Activated gamma-delta T cell treated with anti-CD3 and anti-CD28 coated beads, Interleukin-2, amount 50 U/mL, for 16 hours (primary cell): ENCODE measurements at places on chromosomes 4 and X.
A peak's percentile ranks its signal among the peaks of the same experiment; 100 is the strongest.

DNA sequence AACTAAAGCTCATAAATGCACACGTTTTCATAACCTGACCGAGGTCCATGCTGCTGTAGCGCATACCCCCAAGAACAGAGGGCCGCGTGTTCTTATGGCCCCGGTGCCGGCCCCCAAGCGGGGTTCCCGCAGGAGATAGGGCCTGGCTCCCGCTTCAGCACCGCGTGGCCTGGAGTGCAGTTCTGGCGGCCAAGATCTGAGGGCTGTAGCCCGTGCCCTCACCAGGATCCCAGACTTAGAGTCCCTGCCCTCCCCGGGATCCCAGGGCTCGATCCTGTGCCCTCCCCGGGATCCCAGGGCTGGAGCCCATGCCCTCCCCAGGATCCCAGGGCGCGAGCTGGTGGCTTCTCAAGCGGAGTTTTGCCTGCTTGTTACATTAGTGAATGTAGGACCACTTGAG lies 1.0 kb upstream of the GRPEL1 start:
- no peak for DNase-seq

DNA sequence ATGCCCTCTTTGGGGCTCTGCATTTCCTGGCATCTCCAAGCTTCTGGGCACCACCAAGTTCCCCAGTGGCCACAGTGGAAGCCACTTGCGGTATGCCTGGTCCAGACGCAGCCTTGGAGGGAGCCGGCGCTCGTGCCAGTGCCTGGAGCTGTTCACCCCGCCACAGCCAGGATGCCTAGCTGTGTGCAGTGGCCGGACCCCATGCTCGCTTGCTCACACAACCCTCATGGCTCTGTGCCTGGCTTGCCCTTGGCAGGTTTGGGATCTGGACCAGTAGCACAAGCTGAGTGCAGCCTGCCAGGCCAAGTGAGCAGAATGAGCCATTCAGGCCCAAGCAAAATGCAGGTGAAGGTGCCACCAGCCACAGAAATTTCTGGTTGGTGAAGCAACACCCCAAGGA lies 283.5 kb downstream of the EVC2 start:
- no peak for DNase-seq

DNA sequence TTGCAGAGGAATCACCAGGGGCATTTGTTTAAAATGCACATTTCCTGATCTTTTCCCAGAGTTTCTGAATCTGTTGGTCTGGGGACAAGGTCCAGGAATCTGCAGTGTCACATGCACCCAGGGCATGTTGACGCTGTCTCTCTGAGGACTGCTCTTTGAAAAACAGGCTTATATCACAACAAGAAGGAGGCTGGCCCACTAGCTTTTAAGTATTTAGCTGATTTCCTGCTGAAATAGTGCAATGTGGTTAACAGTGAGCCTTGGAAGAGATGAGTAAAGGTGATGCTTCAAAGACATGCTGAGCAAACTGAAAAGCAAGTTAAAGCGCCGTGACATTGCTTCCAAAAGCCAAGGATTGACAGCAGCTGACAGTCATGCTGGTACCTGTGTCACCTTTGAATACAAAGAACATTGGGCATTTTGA lies 18.6 kb upstream of the SEPSECS start:
- DNase-seq, result no peak

GRCh38 chr4:15774020-15774420 lies 4.1 kb upstream of the CD38 start:
- DNase-seq, result no peak

- DNase-seq, result no peak
Measured at GRCh38 chr4:185464887-185465286, 6.6 kb downstream of the CCDC110 start.

DNA sequence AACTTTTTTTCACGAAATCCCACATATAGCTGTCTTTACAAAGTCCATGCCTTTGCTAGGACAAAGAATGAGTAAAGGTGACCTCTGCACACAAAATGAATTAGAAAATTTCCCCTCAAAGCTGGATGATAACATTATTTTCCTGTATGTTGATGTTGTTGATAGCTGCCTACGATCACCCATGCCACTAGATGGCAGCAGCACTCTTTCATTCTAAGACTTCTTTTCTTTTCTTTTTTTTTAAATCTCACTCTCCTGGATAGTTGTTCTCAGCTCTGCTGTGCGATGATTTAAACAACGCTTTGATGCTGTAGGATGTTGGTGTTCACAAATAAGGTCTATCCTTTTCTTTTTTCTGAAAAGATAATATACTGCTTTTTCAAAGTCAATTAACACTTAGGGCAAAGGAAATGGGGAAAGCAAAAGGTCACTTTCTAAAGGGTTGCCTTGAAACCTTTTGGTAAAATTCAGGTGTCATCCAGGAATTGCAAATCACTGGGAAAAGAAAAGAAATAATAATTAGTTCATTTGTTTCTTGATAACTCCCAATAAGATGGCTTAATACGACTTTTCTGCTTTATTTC lies 266.8 kb downstream of the C4orf33 start:
- DNase-seq, result peak; percentile 2

DNA sequence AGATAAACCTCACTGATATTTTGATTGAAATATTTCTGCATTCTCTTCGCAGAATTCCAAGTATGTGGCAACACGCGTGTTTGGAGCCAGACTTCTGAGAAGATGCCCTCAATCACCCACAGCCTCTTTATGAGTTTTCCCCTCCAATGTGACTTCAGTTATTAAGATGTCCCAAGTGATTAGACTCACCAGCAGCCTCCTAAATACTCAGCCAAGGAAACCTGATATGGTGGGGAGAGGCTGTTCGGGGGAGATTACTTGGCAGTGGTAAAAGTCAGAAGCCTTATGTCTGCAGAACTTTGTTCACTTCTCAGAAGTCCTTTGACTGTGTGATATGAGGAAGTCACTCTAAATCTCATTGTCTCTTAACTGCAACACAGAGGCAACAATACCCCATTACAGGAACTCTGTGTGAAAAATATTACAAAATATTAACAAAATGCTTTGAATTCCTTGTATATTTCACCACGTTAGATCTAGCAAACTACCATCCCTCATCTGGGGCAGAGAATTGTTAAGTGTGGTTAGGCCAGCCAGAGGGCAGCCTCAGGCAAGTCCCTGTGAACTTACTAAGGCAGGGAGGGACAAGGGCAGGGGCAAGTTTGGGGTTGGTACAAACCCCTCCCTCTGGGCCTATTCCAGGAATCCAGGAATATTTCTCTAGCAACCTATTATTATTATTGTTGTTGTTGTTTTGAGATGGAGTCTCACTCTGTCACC lies 151.4 kb upstream of the USP9X start:
- no peak for DNase-seq

- no peak for DNase-seq
Measured at GRCh38 chr4:14157262-14157661, 529.7 kb upstream of the BOD1L1 start.

DNA sequence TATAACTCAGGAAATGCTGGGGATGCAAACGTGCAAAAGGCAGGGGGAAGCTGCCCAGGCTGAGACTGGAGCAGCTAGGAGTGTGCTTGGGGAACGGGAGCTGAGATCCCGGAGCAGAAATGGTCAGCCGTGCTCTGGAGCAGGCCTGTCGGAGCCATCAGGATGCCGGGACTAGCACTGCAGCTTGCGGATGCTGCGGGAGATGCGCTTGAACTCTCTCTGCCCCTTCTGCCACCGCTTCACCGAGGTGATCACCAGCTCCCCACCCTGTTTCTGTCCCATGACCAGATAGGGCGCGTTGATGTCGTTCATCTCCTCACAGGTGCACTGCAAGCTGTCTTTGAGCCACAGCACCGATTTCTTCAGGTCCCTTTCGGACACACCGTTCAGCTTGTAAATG lies 7.6 kb downstream of the SFRP2 start:
- no peak for DNase-seq

DNA sequence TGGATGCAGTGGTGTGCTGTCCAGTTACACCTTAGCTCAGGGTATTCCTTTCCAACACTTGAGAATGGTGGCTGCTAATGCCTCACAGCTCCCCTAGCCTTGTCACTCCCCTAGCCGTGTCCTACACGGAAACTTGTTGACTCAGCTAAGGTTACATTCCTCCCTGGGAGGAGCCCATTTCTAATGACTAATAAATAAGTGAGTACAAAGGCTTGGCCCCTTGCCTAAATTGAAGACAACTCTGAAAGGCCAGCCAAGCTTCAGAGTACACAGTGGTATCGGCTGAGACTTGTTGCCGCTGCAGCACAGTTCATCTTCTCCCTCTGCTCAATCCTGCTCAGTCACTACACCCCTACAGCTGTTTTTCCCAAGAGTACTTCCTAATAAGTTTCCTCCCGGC lies 21.2 kb upstream of the SLC25A31 start:
- DNase-seq, result no peak

DNA sequence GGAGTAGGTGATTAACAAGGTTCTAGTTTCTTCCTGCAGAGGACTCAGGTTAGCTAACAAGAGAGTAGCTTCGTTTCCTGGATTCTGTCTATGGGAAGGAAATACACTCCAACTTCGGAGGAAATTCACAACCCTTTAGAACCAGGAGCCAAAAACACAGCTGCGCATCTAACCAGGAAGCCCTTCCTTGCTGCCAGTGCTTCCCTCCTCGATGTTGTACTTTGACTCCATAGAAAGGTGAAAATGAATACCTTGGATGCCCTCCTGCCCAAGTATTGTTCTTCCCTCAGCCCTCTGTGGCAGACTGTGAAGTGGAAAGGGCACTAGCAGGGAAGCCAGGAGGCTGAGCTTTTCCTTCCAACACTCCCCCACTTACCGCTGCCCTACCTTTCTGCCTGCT lies 35.1 kb downstream of the AKAP4 start:
- no peak for DNase-seq

DNA sequence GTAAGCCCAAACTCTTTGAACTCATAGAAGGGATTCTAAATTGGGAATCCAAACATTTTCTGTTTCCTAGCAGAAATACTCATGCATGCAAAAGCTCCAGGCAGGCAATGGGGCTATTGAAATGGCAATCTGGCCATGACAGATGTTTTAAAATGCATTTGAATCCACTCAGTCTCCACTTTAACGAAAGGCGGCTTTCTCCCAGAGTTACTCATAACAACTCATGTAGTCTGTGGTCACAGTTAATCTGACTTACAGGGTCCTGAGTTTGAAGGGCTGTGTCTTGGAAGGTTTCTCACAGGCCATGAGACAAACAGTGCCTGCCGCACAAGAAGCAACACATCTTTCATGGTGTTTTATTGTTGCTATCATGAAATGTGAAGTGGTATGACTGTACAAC lies 185.7 kb downstream of the AMELX start:
- DNase-seq, result no peak

DNA sequence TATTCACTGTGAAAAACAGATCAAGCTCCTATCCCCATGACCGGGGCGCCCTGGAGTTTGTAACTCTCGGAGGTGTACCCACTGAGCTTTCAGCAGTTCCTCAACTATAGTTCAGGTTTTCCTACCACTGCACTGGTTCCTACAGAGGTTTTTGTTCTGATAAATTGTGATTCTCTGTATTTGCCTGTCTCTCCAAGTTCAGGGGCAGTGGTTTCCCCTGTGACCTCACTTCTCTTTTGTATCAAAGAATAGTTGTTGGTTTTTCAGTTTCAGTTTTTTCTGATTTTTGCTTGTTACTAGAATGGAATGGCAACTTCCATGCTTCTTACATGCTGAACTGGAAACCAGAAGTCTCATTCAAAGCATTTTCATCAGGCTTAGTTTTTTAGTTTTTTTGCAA lies 56.8 kb upstream of the PLS3 start:
- no peak for DNase-seq

DNA sequence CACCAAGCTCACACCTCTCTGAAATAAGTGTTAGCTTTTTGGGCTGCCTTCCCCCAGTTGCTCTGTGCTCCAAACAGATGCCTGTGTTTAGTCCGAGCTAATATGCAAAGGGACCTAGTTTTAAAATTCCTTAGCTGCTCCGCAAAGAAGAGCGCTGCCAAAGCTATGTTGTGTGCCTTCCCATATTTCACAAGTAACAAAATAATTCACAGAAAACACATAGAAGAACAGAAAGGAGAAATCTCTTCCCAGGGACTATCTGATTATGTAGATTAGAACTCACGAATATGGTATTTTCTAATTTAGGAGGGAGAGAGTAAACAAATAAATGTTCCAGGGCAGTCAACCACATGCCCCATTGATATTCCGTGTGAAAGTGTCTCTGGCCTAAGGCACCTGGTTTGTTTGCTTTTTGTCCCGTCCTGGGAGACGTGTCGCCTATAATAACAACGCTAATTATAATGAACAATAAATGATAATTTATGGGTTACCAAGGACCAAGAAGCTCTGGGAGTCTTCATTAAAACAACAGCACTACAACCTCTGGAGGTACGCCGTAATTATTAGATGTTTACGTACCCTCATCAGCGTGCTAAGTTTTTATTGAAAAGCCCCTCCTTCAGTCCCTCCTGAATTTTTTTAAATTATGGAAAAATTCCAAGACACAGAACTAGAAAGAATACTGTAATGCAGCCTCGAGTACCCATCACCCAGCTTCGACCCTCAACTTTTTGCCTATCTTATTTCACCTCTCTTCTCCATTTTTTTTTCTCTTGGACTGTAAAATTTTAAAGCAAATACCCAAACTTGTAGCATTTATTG lies 1.2 kb upstream of the CCNG2 start:
- no peak for DNase-seq

DNA sequence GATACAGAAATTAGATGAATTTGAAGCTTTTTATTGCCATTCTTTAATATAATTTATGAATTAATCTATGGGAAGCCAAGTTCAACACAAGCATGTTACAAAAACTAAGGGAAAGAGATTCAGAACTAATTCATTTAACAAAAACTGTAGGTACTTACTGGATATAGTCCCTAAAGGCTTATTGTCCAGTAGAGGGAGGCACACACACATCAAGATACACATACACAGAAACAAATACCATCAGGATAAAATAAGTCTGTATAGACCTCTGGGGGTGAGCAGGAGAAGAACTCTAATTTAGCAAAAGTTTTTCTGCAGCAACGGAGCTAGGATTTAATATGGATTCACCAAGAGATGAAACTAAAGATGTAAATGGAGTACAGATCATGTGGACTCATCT lies 83.0 kb upstream of the IL13RA1 start:
- no peak for DNase-seq

- no peak for DNase-seq
Measured at GRCh38 chr4:156662921-156663320, 308.7 kb downstream of the PDGFC start.

GRCh38 chrX:151082077-151082948 lies 94.1 kb upstream of the GPR50 start:
- peak; percentile 22 for DNase-seq

DNA sequence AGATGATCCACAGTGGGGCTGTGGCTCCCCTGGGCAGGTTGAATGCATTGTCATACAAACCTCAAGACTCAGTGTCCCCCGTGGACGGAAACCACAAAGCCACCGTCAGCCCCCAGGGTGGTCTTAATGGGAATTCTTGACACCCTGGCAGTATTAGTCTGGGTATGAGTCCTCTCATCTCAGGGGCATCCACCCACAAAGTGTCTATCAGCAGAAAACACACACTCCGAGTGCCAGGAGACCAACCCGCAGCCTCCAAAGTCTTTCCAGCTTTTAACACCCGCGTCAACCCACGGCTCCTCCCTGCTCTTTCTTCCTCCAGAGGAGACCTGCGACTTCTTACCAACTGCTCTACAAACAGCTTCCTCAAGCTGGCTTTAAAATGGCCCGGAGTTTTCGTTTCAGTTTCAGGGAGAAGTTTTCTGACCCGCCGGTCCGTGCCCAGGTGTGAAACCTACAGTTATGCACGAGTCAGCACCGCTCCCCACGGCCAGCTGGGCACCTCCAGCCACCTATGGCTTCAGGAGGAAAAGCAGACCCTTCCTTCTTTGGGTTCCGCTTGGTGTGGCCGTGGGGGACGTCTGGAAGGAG lies 14.4 kb upstream of the ASMTL start:
- DNase-seq, result no peak
